ENCODE measurements at places on chromosomes 2 and 18.

DNA sequence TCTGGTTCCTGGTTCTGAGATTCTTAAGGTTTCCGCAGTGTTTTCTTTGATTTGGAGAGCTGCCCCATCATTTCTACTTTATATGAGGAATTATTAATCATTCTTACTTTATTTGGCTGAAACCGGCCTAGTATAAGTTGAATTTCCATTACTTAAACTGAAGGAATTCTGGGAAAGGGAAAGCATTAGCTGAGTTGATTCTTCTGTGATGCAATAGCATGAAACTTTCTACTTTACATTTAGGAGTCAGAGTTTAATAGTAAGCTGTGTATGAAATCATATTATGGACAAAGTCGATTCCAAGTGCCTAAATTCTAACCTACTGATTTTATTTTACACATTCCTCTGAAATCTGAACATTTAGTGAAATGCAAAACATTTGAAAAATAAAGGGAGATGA lies 1269.7 kb upstream of the ZEB2 start:
- no peak for DNase-seq

- DNase-seq = peak; percentile 48
Observed at GRCh38 chr2:229901819-229902218, 20.0 kb downstream of the TRIP12 start.

- DNase-seq = no peak
Observed at GRCh38 chr2:145350011-145350410, 830.1 kb upstream of the ZEB2 start.

DNA sequence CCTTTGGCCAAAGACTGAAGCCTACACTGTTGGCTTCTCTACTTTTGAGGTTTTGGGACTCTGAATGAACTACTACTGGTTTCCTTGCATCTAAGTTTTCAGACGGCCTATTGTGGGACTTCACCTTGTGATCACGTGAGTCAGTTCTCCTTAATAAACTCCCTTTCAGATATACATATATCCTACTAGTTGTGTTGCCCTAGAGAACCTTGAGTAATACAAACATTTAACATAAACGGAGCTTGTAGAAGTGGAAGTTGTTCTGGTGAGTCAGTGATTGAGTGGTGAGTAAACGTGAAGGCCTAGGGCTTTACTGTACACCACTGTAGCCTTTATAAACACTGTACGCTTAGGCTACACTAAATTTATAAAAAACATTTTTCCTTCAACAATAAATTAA lies 107.2 kb upstream of the CDH2 start:
- no peak for DNase-seq

GRCh38 chr2:85309699-85310321 lies 18.0 kb downstream of the TGOLN2 start:
- no peak for DNase-seq

GRCh38 chr2:120842456-120843439 lies 107.1 kb downstream of the GLI2 start:
- DNase-seq = no peak

- DNase-seq = no peak
Observed at GRCh38 chr2:134021830-134022524, 231.9 kb upstream of the MGAT5 start.

GRCh38 chr2:238881353-238882081 lies 33.6 kb downstream of the TWIST2 start:
- no peak for DNase-seq

DNA sequence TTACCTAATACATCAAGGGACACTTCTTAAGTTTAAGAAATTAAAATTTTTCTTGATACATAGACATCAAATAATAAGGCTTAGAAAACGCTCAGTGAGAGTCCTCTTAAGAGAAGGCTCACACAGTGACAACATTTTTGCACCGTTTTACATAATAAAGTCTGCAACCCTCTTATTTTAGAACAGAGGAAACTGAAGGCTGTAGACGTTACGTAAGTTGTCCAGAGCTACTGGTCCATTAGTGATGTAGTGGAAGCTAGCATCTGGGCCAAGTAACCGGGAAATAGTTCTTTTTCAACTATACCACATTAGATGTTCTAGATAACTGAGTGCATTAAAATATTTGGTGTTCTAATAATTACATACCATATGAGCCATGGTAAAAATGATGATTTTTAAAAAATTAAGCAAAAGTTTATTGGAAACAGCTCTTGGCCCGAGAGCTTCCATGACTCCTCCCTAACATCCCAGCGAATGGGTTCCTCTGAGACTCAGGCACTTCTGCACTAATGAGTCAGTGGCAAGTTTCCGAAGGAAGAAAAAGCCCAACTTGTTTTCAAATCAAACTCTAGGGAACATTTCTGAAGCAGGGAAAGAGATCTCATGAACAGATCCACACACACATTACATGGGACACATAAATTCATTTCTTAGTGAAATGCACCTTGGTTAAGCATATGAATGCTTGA lies 232.6 kb upstream of the PXDN start:
- no peak for DNase-seq

GRCh38 chr2:223822818-223823217 lies 14.6 kb downstream of the AP1S3 start:
- no peak for DNase-seq

GRCh38 chr2:100008956-100009355 lies 133.4 kb downstream of the AFF3 start:
- DNase-seq = no peak

DNA sequence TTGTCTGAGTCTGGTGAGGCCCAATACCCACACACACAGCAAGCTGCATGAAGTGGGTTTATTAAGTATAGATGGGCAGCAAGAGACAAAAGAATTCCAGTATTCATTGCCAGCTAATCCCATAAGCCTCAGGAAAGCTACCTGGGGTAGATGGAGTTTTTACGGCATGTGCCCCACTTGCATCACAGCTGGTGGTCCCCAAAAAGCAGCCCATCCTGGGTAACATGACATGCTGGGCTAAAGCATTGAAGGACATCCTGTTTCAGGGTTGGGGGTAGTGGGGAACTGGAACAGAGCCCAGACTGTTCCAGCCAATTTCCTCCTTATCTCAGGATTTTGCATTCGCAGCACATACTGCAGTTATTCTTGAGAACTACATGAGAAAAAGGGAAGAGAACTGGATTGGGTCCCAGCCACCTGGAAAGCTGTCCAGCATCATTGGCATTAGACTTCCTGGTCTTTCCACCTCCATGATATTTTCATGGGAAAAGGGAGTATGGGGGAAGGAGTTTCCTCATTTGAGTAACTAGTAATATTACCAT lies 240.1 kb upstream of the MMADHC start:
- no peak for DNase-seq

DNA sequence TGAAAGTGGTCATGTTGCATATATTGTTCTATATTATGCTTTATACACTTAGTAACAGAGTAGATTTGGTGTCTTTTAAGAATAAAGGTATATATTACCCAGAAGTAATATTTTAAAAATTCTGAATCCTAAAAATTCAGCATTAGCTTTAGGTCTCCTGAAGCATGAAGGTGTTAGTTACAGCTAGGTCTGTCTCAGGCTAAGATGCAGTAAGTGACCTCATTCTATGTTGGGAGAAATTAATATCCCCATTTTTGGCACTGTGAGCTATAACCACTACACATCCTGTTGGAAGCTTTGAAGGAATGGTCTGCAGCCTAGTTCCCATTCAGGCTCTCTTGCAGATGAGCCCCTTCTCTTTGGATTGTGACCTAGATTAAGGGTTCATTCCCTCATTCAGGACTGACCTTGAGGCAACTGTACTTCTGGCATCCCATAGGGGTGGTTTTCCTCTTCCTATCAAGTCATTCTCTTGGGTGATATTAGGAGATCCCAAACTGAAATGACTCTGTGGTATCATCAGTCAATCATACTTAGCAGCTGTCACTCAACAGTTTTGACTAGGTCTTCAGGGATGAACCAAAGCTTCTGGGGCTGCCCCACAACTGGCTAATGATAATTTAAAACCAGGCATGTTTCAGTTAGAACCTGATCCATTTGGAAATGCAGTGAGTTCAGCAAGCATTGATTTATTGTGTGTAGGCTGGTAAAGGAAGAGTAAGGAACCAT lies 117.7 kb downstream of the GPD2 start:
- no peak for DNase-seq

DNA sequence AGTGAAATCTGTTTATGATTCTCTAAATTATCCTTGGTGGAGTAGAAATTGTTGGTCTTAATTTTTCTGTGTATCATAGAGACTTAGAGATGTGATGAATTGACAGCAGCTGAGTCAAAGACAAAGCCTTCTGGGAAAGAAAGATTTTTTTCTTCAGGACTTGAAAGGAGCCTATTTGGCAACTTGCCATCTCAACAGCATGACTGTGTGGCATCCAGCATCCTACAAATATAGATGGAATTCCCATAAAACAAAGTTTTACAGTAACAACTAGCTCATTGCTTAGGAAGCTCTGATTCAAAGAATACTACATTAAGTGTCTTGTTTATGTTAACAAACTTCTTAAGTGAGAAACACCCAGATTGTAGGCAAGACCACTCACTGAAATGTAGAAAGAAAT lies 79.2 kb upstream of the SETBP1 start:
- DNase-seq = peak; percentile 5

GRCh38 chr2:225510796-225511195 lies 111.3 kb downstream of the NYAP2 start:
- no peak for DNase-seq

DNA sequence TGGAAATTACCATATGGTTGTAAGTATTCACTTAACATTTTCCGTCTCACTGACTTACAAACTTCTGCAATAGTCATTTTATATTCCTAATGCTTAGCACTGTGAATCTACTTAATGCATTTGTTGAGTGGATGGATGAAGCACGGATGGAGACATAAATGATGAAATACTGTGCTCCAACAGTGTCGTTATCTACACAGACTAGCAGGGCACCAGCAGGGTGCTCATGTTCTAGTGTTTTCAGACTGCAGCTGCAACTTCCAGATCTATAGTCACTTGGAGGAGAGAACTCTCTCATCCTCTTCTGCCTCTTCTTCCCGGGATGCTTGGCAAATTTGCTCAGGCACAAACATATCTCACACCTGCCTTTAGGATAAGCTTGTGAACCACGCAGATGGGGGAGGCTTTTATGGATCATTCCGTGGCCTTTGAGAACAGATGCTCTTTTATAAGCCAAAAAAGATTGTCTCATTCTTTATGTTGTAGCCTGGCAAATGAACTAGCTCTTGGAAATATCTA lies 797.7 kb downstream of the MBD2 start:
- DNase-seq = no peak

- no peak for DNase-seq
Observed at GRCh38 chr2:44972771-44973535, 31.5 kb downstream of the SIX3 start.

GRCh38 chr2:18889565-18890332 lies 300.4 kb upstream of the NT5C1B start:
- DNase-seq = no peak

- DNase-seq = no peak
Observed at GRCh38 chr2:26442301-26442700, 35.6 kb downstream of the OTOF start.

DNA sequence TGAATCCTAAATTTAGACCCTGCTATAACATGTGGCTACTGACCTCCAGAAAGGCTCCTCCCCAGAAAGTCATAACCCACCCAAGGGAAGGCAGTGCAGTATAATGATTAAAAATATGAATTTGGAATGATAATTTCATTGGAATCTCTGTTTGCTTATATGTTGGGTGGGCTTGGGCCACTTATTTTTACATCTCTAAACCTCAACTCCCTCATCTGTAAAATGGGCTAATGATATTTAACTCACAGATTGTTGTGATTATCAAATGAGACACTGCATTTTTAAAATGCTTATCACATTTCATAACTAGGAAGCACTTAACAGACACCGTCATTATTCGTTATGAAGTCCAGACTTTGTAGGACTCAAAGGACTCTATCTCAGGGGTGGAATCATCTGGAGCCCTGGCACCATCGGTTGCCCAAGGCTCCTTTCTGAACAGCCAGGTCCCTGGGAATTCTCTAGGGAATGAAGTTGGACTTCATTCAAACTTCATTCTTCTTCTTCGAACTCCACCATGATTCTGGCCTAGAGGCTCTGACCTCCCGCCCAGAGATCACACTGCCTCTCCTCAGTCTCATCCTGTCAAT lies 33.1 kb upstream of the RMDN2 start:
- no peak for DNase-seq

DNA sequence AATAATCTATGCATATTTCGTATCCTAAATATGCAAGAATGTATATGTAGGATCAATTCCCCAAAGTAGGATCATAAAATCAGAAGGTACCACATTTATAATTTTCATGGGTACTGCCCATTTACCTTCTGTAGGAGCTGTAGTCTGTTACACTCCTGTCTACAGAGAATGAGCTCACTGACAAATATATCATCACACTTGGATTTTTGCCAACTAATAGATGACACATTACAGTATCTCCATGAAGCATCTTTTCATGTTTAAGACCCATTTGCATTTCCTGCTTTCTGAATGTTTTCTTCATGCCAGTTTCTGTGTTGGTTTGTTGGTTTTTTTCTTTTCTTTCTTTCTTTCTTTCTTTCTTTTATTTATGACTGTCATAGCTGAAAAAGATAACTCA lies 70.9 kb upstream of the EML6 start:
- DNase-seq = no peak

DNA sequence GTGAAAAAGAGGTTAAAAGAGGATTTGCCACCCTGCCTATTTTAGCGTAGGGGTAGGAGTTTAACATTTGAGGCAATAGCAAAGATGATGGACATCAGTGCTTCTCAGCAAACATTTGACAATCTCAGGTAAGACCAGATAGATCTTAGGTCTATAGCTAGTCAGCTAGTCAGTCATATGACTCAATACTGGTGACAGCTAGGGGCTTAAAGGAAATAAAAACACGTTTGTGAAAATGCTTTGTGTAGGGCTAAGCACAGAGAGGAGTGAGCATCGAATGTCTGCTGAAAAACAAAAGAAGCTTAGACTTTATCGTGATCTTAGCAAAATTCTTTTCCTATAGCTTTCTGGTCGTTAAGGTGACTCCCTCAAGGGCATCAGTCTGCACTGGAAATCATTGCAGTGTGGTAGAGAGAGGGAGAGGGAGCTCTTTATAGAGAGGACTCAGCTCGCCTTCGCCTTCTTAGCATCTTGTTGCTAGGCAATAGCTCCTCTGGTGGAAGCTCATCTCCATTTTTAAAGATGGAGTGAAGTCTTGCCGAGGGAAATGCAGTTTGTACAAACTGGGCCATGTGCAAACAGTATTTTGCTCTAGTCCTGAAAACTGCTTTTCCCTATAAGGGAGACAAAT lies 62.8 kb upstream of the SLC38A11 start:
- no peak for DNase-seq

DNA sequence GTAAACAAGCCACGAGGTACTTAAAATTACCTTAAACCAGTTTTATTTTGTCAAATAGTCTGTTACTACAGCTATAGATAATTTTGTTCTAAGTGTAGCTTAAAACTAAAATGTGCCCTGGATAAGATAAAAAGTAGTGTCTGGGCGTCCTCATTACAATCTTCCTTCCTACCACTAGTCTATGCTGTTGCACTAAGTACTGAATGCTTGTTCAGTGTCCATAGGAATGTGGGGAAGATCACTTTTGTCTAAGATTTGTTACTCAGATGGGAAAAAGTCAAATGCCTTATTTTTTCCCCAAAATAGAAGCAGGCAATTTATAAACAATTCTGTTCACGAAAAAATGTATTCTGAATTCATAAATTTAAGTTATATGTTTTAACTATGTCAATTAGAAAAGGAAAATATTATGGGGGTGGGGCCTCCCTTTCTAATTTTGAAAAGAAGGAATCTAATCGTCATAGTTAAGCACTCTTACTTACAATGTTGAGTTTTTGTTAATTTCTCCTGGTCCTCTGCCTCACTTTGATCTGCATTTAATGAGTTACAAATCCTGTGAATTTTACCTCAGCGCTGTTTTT lies 140.4 kb upstream of the VRK2 start:
- DNase-seq = peak; percentile 62

GRCh38 chr2:210002158-210003157 lies at the start of gene RPE:
Gene RPE, plus strand, starts transcription at chr2:210002638. Its CDS starts 24 bp downstream, at chr2:210002662.
- DNase-seq = peak; percentile 87
